ENCODE measurements at places on chromosomes 4 and X.

- DNase-seq = no peak
Measured at GRCh38 chr4:147799986-147800555, 68.2 kb downstream of the ARHGAP10 start.

- no peak for DNase-seq
Measured at GRCh38 chr4:20326977-20327376, 75.3 kb downstream of the SLIT2 start.

DNA sequence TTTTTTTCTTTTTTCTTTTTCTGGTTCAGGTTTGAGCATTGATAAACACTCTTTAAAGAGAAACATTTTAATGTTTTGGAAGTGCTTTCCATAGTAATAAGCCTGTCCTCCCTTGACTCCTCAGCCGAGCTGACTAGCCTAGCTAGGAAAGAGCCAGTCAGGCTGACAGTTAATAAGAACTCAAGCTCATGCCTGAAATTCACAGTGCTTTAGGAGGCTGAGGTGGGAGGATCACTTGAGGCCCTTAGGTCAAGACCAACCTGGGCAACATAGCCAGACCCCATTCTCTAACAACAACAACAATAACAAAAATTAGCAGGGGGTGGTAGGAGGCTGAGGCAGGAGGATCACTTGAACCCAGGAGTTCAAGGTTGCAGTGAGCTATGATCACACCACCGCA, 53.4 kb upstream of the ZCCHC13 start:
- DNase-seq = no peak

- DNase-seq = no peak
Measured at GRCh38 chr4:39700554-39700953, 2.6 kb downstream of the UBE2K start.

DNA sequence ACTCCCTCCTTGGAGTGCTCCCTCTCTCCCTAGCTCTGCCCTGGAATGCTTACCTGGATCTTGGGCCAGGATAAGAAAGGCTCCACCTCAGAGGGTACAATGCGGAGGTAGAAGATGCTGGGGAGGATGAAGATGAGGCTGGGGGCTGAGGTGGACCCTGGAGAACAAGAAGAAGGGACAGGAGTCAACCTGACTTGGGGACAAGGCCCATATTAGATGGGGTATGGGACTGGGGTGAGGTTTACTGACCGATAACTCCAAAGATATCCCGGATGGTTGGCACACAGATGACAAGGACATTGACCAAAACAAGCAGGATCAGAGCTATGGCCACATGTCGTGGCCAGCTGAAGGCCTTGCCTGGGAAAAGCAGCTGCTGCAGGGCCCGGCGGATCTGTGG, 10.6 kb downstream of the SLC38A5 start:
- no peak for DNase-seq

DNA sequence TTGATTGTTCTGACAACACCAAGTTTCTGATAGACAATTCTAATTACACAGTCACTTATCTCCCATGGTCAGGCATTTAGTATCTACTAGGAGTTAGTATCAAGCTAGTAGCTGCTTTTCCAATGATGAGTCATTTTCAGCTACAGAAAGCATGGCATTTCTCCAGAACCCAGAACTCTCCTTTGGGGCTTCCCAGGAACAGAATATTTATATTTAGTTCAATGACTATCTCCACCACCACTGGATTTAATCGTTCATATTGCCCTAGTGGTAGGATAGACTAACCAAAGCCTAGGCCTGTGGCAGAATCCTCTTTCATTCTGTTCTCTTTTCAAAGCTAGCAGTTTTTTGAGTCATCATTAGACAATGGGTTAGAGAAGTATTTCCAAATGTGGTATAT, 569.4 kb downstream of the GABRG1 start:
- no peak for DNase-seq

DNA sequence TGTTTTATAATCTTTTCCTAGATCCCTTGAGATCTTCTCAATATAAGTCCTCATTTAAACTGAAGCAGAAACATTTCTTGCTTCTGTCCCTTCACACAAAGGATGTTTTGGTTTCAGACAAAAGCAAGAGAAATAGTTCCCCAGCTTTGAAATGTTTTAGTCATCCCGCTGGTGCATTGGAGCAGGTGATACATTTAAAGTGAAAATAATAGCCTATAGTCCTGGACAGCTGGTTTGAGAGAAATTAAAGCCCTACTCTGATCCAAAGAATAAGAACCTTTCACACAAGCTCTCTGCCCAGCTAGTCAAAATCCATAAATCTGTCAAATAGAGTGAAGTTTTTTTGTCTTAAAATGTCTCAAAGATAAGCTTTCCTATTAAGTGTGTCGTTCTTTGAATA, 79.4 kb downstream of the LUZP4 start:
- DNase-seq = no peak

GRCh38 chr4:33369446-33369845, 2649.3 kb downstream of the PCDH7 start:
- peak; percentile 7 for DNase-seq

GRCh38 chr4:73911746-73912145, 42.6 kb downstream of the CXCL1 start:
- no peak for DNase-seq

GRCh38 chr4:124090021-124090420, 622.5 kb downstream of the ANKRD50 start:
- DNase-seq = no peak

DNA sequence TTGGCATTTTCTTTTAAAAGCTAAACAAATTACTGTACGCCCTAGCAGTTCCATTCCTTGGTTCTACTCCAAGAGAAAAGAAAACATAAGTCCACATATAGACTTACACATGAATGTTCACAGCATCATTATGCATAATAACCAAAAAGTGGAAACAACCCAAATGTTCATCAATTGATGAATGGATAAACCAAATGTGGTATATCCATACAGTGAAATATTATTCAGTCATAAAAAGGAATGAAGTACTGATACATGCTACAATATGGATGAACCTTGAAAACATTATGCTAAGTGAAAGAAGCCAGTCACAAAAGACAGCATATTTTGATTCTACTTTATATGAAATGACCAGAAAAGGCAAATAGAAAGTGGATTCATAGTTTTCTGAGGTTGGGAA, 36.5 kb downstream of the MED14 start:
- DNase-seq = no peak

DNA sequence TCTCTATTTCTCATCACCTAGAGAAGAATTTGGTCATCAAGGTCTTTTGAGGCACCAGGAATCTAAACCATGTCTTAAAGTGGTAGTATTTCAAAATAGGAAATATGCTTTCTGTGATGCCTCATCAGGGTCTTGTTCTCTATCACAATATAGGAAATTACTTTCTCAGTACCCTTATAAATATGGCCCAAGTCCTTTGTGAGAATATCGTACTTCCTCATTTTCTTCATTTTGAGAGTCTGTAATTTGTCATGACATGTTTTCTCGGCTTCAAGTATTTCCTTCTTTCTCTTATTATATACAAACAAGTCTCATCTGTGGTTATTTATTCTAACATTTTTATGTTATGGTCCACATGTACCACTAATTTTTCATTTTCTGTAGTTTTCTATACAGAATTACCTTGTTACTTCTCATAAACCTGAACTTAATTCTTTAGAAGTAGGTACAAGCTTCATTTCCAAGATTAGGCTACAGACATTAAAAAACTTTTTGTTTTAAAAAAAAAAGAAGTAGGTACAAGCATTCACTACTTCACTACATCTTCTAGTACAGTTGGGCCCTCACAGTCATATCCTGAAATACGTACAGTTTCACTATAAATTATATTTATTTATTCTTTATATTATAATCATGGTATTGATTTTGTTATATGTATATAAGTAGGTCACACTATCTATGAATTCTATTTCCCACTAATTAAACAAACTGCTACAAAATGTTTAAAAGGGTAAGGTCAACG, 54.4 kb downstream of the KLHL13 start:
- no peak for DNase-seq

- no peak for DNase-seq
Measured at GRCh38 chrX:38649221-38649620, 87.9 kb downstream of the TSPAN7 start.

DNA sequence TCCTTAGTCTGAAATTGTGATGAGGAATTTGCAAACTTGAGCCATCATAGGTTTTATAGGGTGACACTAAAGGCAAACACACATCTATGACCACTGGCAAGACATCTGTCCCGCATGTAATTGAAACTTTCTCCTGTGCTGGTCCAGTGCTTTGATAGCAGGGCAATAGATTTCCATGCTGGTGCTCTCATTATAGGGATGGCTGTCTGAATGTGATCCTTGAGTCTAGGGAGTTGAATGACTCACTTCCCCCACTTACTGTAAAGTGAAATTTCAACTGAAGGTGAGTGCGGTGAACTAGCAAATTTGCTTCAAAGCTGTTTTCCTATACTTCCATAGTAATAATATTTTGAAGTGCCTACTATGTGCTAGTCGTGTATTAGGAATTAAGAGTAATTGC, 1630.0 kb downstream of the STIM2 start:
- no peak for DNase-seq

DNA sequence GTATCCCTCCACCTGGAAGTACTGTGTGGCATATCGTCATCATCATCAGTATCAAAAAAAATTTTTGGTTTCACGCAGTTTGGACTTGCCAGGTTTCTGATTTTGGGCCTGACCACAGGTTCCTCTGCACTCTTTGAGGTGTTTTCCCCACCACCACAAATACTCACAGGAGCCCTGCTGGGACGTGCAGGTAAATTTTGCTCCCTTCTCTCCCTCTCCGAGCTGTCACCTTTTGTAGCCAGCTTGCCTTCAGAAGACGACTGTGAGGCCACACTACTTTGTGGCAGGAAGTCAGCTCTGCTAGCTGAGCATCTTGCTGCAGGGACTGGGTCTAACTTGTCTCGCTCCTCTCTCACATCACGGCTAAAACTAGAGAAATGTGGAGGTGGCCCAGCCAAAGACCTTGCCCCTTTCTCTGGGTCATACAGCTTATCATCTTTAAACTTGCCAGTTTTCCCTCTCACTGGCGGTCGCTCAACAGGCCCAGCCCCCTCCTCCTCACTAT, 2.8 kb downstream of the PJA1 start:
- no peak for DNase-seq

DNA sequence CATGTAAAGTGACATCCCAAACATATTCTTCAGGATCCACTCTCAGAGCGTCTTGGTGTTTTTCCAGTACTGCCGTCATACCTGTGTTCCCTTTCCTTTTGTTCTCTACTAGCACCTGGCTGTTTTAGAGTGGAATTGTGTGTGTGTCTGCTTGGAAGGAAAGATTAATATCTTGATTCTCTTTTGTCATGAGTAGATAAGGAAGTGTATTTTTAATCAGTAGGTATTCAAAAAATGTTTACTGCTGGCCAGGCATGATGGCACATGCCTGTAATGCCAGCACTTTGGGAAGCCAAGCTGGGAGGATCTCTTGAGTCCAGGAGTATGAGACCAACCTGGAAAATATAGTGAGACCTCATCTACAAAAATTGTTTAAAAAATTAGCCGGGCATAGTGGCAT, 198.8 kb downstream of the CBR4 start:
- no peak for DNase-seq

DNA sequence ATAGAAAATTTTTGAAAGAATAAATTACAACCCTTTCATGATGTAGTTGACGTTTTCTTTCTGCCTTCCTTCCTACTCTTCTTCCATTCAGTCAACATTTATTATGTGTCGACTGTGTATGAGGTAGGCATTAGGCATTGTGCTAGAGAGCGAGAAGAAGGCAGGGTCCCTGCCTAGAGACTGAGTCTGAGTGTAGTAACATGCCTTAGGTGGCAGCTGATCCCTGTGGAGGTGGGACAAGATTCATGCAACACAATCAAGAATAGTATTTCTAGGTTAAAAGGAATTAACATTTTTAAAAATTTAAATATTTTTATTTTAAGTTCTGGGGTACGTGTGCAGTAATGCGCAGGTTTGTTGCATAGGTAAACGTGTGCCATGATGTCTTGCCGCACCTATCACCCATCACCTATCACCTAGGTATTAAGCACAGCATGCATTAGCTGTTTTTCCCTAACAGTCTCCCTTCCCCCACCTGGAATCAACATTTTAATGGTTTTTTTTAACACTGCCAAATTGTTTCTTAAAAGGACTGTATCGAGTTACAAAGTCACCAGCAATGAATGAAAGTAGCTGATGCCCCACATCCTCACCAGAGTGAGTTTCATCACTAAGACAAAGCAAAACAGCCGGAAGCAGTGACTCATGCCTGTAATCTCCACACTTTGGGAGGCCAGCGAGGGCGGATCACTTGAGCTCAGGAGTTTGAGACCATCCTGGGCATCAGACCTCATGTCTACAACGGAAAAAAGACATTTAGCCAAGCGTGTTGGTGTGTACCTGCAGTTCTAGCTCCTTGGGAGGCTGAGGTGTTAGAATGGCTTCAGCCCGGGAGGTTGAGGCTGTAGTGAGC, 84.0 kb downstream of the WWC2 start:
- DNase-seq = peak; percentile 68

GRCh38 chr4:5746250-5746649, 35.2 kb downstream of the EVC start:
- no peak for DNase-seq

DNA sequence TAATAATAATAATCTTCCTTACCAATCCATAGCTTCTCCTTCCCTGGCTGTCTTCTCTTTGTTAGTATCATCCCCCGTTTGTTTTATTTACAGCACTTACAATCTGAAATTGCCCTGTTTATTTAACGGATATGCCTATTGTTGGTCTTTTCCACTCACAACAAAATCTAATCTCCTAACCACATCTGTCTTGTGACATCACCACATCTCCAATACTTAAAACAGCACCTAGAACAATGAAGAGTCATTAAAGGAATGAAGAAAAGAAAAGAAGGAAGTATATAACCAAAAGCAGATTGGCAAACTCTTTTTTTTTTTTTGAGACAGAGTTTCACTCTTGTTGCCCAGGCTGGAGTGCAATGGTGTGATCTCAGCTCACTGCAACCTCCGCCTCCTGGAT, 38.7 kb upstream of the JADE1 start:
- DNase-seq = no peak

DNA sequence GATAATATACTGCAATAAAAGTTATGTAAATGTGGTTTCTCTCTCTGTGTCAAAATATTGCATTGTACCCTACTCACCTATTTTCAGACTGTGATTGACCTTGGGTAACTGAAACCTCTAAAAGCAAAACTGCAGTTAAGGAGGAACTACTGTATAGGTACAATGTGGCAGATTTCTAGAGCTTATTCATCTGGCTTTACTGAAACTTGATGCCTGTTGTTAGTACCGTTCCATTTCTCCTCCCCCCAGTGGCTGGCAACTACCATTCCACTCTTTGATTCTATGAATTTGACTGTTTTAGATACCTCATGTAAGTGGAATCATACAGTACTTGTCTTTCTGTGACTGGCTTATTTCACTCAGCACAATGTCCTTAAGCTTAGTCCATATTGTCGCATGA, 61.9 kb downstream of the HOPX start:
- DNase-seq = no peak

Measured in HTR-8/SVneo (cell line).